CD4-positive, alpha-beta T cell treated with Interleukin-17A for 4 hours (primary cell): ENCODE measurements at places on chromosomes 7 and 10.

- DNase-seq = peak; percentile 47
Measured at GRCh38 chr10:126387041-126387921, 996 bp downstream of the ADAM12 start.

GRCh38 chr7:16671811-16672210, 25.8 kb downstream of the BZW2 start:
- no peak for DNase-seq

- no peak for DNase-seq
Measured at GRCh38 chr7:51315393-51316261, 982 bp downstream of the COBL start.

- no peak for DNase-seq
Measured at GRCh38 chr7:150411606-150412005, 32.5 kb downstream of the ZNF775 start.

GRCh38 chr7:27122077-27122910, 8.3 kb downstream of the HOXA4 start:
- DNase-seq = no peak

DNA sequence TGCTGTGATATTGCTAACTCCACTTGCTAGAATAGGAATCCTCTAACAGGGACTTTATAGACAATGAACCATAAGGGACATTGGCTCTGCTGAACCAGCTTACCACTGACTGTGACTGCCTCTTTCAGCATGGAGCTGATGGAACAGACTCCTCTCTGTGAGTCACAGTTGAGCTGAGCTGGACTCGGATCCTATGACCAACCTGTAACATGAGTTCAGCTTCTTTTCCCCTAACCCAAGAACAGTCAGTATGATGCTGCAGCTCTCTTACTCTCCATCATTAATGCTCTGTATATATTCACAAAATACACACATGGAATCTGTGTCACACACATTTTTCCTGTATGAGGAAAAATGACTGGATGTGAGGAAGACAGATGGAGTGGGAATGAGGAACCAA, 177.9 kb upstream of the BET1 start:
- no peak for DNase-seq
